ENCODE measurements at places on chromosomes 2 and 18.

DNA sequence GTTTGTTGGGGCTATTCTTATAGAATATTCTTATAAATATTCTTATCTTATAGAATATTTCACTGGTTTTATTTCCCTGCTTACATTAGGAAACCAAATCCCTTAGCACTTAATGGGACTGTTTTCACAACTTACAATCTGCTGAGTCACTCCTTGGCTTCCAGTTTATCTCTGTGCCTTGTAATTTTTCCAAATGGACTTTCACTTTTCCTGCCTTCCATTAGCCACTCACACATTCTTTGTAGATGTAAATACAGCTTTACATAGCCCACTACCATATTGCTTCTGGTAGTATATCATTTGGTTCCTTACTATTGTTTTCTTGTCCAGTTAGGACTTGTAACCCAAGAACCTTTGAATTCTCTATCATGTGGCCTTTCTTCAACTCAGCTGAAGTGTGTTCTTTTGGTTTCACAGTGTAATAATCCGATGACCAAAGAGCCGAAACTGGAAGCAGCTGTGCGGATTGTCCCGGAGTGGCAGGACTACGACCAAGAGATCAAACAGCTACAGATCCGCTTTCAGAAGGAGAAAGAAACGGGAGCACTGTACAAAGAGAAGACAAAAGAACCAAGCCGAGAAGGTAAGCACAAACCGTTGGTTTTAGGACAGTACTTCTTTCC lies 96.1 kb downstream of the UGGT1 start:
- DNase-seq = no peak

DNA sequence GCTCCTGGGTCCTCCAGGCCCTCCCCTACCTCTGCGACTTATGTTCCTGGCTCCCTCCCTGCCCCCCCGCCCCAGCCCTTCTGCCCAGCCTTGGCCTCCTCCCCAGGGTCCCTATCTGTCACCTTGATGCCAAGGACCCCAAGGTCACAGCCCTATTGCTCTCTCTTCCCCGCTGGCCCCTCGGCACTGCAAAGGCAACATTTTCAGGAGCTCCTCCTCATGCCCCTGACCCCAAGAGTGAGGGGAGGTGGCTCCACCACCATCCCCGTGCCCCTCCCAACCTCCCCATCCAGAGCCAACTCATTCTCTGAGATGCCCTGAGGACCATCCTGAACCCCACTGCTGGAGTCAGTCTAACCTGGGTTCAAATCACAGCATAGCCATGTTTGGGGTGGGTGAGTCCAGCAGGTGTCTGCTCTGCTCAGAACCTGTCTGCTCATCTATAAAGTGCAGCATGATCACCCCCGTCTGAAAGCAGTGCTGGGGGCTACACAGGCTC lies 11.7 kb downstream of the LIMS2 start:
- DNase-seq = no peak

- no peak for DNase-seq
Measured at GRCh38 chr2:46937471-46937901, 21.9 kb upstream of the MCFD2 start.

DNA sequence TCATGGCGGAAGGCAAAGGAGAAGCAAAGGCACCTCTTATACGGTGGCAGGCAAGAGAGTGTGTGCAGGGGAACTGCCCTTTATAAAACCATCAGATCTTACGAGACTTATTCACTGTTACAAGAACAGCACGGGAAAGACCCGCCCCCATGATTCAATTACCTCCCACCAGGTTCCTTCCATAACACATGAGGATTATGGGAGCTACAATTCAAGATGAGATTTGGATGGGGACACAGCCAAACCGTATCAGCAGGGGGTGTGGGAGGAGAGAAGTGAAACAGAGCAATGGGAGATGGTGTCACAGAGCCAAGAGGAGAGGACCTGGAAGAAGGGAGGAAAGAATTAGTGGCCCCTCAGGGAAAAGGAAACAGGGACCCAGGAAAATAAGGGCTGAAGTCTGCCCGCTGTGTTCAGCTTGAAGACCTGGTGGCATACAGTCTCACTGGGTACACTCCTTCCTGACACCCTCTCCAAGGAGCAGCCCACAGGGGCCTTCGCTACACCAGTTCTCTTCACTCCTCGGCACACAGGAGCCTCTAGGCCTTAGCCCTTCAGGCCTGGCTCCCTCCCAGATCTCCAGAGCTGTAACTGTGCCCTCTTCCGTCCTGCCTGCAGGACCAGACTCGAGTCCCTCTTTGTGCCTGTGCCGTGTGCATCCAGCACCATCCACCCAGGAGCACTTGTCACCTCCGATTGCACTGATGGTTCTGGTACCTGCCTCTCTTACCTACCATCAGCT lies 262.1 kb downstream of the EIPR1 start:
- no peak for DNase-seq

Measured in stimulated activated naive CD8-positive, alpha-beta T cell treated with anti-CD3 and anti-CD28 coated beads, Interleukin-15, Interleukin-2, amounts not matched to agents 100 U/mL and 50 U/mL, for 24 hours (primary cell).